ENCODE measurements at places on chromosomes 13 and 19. TPM values are rescaled to one million over a fixed set of nuclear protein-coding genes. Genes with fewer than 3 reads are reported as not detected.

Gene SAFB
- 60.1 TPM for total RNA-seq

Gene BRCA2
- total RNA-seq, result 5.6 TPM

Gene ZNF665
- total RNA-seq, result 1.2 TPM

Gene CRX
- not detected for total RNA-seq

Gene CEACAM19
- total RNA-seq, result 3.9 TPM

Gene LILRA2
- 0.53 TPM for total RNA-seq

Gene CD70
- total RNA-seq, result 4.0 TPM

Gene C19orf85
- total RNA-seq, result not detected

DNA sequence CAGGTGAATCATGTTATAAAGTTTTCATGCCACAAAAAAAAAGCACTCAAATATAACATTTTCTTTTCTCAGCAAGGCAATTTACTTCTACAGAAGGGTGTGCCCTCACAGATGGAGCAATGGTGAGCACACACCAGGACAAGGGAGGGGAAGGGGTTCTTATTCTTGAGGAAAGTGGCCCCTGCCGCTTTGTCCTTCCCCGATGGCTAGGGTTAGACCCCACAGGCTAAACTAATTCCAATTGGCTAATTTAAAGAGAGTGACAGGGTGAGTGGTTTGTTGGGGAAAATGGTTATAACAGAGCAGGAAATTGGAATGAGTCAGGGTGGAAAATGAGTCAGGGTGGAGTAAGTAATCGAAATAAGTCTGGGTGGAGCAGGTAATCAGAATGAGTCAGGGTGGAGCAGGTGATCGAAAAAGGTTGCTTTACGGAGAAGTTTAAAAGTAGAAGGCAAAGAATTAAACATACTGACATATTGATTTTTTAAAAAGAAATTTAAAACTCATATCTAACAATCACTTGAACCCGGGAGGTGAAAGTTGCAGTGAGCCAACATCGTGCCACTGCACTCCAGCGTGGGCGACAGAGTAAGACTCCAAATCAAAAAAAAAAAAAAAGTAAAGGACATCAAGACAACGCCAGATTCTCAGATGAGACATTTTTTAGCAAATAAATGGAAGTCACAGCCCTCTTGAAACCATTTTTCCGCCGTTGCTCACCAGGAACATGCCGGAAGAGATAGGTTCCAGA lies 813 bp downstream of the ZNF562 start:
- H3K27ac ChIP-seq, result peak overlapping the region; percentile 98
- no peaks in the 10 kb centered on the region for H3K4me1 ChIP-seq
- H3K36me3 ChIP-seq, result no peaks in the 10 kb centered on the region
- H3K4me3 ChIP-seq, result peak overlapping the region; percentile 74

GRCh38 chr13:84567848-84568247 lies 685.6 kb upstream of the SLITRK1 start:
- DNase-seq, result no peak
- no peak overlapping the region for H3K4me3 ChIP-seq
- H3K27ac ChIP-seq, result no peak overlapping the region
- H3K4me1 ChIP-seq, result no peaks in the 10 kb centered on the region
- H3K27me3 ChIP-seq, result no peaks in the 10 kb centered on the region
- H3K36me3 ChIP-seq, result no peaks in the 10 kb centered on the region

- H3K4me1 ChIP-seq, result no peaks in the 10 kb centered on the region
- DNase-seq, result no peak
- no peak overlapping the region for H3K4me3 ChIP-seq
- no peaks in the 10 kb centered on the region for H3K36me3 ChIP-seq
- no peak overlapping the region for H3K27ac ChIP-seq
- H3K27me3 ChIP-seq, result peaks cover 36% of the 10 kb centered on the region
Observed at GRCh38 chr13:112055036-112055914, 11.7 kb upstream of the SOX1 start.

GRCh38 chr19:51693260-51693659 lies at the start of gene SPACA6:
Gene SPACA6, plus strand, starts transcription at chr19:51693330. Its CDS starts 197 bp downstream, at chr19:51693527.
- no peak for DNase-seq
- peak within 1 kb of the TSS; percentile 79 for H3K4me3 ChIP-seq
- H3K27ac ChIP-seq, result peak within 1 kb of the TSS; percentile 29

DNA sequence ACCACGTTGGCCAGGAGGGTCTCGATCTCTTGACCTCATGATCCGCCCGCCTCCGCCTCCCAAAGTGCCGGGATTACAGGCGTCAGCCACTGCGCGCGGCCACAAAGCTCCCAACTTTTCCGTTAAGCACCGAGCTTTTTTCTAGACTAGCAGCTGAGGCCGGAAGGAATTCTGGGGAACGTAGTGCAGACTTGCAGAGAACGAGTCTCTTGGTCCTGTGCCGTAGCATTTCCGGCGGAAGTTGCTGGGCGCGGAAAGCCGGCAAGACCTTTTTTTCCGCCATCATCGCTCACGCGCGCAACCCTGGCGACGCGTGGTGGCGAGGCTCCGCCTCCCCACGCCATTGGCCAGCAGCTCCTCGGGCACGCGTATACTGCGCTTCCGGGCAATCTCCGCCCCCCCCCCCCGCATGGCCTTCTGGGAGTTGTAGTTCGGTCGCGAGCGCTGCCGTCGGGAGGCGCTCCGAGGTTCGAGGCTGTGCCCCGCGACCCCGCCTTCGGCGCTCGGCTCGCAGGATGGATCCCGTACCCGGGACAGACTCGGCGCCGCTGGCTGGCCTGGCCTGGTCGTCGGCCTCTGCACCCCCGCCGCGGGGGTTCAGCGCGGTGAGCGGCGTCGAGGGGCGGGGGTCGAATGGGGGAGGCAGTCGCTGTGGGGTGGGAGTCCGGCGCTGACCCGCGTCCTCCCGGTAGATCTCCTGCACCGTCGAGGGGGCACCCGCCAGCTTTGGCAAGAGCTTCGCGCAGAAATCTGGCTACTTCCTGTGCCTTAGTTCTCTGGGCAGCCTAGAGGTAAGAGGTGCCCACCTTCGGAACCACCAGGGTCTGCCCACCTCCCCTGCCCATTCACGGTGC lies at the start of gene MVB12A:
Gene MVB12A (plus strand): TSS at position 427 of the 854 bp plus-strand sequence. CDS start 89 bp downstream, at position 516.
- H3K27me3 ChIP-seq, result peaks cover 3% of the 10 kb centered on the region
- peak within 1 kb of the TSS; percentile 84 for H3K4me3 ChIP-seq
- peaks cover 26% of the 10 kb centered on the region for H3K36me3 ChIP-seq
- H3K27ac ChIP-seq, result peak within 1 kb of the TSS; percentile 86
- peak; percentile 79 for DNase-seq

- H3K36me3 ChIP-seq, result no peaks in the 10 kb centered on the region
- peaks cover 100% of the 10 kb centered on the region for H3K4me1 ChIP-seq
- H3K27ac ChIP-seq, result peak overlapping the region; percentile 62
- no peak for DNase-seq
Observed at GRCh38 chr19:18502638-18503294, 19.1 kb downstream of the ELL start.

- no peaks in the 10 kb centered on the region for H3K27me3 ChIP-seq
- H3K27ac ChIP-seq, result no peak overlapping the region
- H3K4me3 ChIP-seq, result no peak overlapping the region
- H3K36me3 ChIP-seq, result no peaks in the 10 kb centered on the region
Observed at GRCh38 chr13:41880966-41881365, 79.9 kb downstream of the VWA8 start.

DNA sequence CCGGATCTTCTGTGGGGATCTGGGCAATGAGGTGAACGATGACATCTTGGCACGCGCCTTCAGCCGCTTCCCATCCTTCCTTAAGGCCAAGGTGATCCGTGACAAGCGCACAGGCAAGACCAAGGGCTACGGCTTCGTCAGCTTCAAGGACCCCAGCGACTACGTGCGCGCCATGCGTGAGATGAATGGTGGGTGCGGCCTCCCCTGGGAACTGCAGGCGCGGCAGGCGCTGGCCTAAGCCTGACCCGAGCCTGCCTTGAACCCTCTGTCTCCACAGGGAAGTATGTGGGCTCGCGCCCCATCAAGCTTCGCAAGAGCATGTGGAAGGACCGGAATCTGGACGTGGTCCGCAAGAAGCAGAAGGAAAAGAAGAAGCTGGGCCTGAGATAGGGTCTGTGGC lies 4.4 kb upstream of the ETV2 start:
- H3K27ac ChIP-seq, result no peak overlapping the region
- H3K27me3 ChIP-seq, result no peaks in the 10 kb centered on the region

DNA sequence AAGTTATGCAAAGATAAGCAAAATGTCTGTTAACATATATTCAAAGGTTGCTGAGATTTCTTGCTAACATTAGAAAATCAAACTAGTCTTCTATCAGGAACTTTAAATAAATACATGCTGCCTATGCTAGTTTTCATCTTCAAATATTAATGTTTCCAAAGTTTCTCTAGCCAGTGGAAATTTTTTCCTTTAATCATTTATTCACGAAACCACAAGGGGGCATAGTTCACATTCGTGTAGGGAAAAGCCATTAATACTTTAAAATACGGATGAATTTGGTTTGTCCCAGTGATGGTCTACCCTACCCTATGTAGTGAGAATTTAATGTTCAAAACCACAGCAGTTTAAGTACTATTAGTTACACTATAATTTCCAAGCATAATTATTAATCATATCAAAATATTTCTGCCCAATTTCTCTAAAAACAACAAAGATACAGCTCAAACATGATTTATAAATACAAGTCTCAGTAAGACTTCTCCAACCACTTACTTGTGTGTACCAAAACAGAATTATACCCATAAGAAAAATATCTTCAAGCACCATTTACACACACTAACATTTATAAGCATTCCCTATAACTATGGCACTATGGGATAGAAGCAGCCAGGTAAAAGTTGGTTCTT lies 16.2 kb downstream of the NUFIP1 start:
- no peak overlapping the region for H3K4me3 ChIP-seq
- no peaks in the 10 kb centered on the region for H3K27me3 ChIP-seq
- H3K4me1 ChIP-seq, result peaks cover 11% of the 10 kb centered on the region
- peaks cover 46% of the 10 kb centered on the region for H3K36me3 ChIP-seq
- no peak for DNase-seq

GRCh38 chr13:22198001-22198400 lies 527.1 kb downstream of the FGF9 start:
- H3K4me3 ChIP-seq, result no peak overlapping the region
- DNase-seq, result no peak
- no peak overlapping the region for H3K27ac ChIP-seq

DNA sequence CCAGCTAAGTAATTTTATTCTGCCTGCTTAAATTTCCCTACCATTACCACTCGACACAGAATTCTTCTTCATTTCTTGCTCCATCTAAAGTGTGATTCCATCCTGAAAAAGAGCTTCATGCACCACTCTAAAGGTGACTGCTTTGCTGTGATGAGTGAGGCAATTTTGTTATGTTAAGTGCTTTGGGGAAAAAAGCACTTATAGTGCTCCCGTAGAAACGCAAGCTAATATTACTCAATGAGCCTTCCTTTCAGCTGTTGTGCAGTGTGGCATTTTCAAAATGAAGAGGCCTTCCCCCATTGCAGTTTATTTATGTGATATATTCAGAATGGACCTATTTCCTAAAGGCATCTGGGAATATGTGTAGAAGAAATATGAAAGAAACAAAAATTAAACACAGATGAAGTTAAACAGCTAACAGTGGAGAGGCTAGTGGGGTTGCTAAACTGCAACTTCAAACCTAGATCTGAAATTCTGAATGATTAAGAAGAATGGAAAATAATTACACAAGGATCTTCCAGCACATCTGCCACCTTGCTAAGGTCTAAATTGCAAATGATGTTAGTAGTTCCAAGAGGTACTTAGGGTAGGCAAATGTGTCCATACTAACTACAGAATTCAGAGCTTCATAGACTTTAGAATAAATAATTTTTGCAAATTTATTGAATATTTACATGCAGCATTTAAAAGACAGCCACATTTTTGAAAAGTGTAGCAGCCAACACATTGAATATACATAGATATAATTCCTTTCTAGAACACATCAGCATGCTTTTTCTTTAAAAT lies 211.7 kb downstream of the DCT start:
- no peak for DNase-seq
- H3K36me3 ChIP-seq, result no peaks in the 10 kb centered on the region
- no peaks in the 10 kb centered on the region for H3K27me3 ChIP-seq
- no peak overlapping the region for H3K4me3 ChIP-seq
- H3K27ac ChIP-seq, result no peak overlapping the region

DNA sequence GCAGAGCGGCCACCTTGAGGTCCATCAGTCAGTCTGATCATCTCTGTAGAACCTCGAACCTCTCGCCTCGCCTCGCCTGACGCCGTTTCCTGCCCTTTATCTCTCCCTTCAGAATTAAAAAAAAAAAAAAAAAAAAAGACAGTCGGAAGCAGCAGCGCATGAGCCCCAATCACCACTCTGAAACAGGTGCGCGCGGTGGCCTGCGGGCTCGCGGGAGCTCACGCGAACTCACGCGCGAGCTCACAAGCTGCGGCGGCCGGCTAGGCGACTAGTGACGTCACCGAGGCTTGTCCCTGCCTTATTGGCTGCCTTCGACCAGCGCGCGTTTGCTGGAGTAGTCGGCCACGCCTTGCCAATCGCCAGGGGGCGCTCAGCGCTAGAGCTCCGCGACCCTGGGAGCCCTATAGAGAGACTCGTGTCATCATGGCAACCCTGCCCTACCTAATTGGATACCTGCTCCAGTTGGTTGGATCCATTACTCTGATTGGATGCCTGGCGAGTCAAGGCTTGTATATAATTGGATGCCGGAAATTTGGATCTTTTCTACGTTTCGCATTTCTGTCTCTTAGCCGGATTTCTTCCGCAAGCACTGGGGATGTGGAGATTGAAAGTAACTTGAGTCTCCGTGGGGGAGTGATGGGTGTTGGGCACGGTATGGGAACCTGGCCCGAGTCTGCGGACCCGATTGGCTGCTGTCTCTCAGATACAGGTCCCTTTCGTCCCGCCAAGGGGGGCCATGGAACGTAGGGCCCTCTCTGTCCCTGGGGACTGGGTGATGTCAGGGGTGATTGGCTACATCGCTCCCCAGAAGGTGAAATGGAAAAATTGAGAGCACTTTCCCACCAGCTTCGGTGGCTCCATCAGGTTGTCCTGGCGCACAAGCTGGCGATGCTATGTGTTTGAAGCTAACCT lies 31.6 kb downstream of the SYT3 start:
- peaks cover 55% of the 10 kb centered on the region for H3K27me3 ChIP-seq
- no peaks in the 10 kb centered on the region for H3K36me3 ChIP-seq
- no peak overlapping the region for H3K27ac ChIP-seq

DNA sequence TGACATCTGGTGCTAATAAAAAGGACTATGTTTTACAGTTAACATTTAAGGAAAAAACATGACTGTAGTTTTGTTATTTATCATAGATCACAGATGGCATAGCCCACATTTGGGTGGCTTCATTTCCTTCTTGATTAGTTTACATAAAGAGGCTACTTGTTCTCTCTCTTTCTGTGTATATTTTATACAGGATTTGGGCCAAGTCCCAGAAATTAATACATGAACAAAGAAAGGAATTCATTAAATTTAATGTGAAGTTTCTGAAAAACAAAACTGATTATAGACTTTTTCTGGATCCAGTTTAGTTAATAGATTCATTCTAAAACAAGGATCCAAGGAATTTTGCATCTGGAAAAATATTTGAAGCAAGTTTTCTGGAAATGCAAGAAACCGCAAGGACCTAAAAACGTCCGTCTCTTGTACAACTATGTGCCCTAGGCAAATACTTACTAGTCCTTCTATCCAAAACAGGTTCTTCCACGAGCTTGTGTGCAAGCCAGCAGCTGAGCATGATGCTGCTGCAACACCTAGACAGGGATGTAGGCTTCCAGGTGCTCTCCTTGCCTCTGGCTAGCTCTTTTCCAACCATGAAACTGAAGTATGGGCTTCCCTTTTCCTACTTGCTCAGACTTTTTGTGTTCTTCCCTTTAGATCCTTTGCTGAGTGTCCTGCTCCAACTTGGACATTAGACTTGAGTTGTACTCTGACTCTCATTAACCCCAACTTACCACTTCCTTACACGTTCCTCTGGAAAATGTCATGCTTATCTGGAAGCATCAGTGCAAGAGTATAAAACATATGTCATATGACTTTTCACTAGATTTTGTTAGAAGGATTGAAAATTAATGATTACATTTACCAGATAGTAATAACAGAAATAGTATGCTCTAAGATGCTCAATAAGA lies 161.5 kb upstream of the STARD13 start:
- no peaks in the 10 kb centered on the region for H3K36me3 ChIP-seq
- H3K4me3 ChIP-seq, result no peak overlapping the region
- no peaks in the 10 kb centered on the region for H3K27me3 ChIP-seq
